Activated naive CD4-positive, alpha-beta T cell treated with anti-CD3 and anti-CD28 coated beads, Interleukin-2, amount 50 U/mL, for 72 hours (primary cell): ENCODE measurements at places on chromosomes 11 and 22. TPM values are rescaled to one million over a fixed set of nuclear protein-coding genes. Genes with fewer than 3 reads are reported as not detected.

The GSTT2B gene
- not detected for total RNA-seq

The ZC3H12C gene
- total RNA-seq, result 0.02 TPM

The TBC1D10A gene
- total RNA-seq, result 27.2 TPM

The DCHS1 gene
- 0.82 TPM for total RNA-seq

The JAM3 gene
- total RNA-seq, result 0.98 TPM

The KDM4D gene
- total RNA-seq, result 1.3 TPM

The OR52B2 gene
- not detected for total RNA-seq

The GAL3ST3 gene
- 0.14 TPM for total RNA-seq

The ACTN3 gene
- total RNA-seq, result 0.57 TPM

The GAL gene
- 0.59 TPM for total RNA-seq

The TIGD3 gene
- 4.0 TPM for total RNA-seq

The C2CD3 gene
- 42.8 TPM for total RNA-seq

The CABP7 gene
- total RNA-seq, result not detected

The OR2AG1 gene
- total RNA-seq, result not detected

The OR56A1 gene
- total RNA-seq, result not detected

The OR4D10 gene
- not detected for total RNA-seq

The OR8D4 gene
- total RNA-seq, result not detected

The NCAM1 gene
- total RNA-seq, result 0.39 TPM

The PHETA2 gene
- total RNA-seq, result 2.1 TPM

The MGAT3 gene
- total RNA-seq, result 2.8 TPM

The NXPE2 gene
- not detected for total RNA-seq

The SLC43A1 gene
- total RNA-seq, result 11.4 TPM

The SLC17A6 gene
- not detected for total RNA-seq

The KCNQ1 gene
- total RNA-seq, result 12.2 TPM

The TEAD1 gene
- total RNA-seq, result 0.14 TPM

The FOLH1 gene
- not detected for total RNA-seq

The PNPLA2 gene
- total RNA-seq, result 49.1 TPM

The BTG4 gene
- not detected for total RNA-seq

The APBB1 gene
- 40.0 TPM for total RNA-seq

The GUCD1 gene
- 137 TPM for total RNA-seq

The MUS81 gene
- 64.0 TPM for total RNA-seq

The OR10A2 gene
- not detected for total RNA-seq

The MYBPC3 gene
- not detected for total RNA-seq

The TECTA gene
- 0.20 TPM for total RNA-seq
